ENCODE measurements at places on chromosomes 13 and 19.

DNA sequence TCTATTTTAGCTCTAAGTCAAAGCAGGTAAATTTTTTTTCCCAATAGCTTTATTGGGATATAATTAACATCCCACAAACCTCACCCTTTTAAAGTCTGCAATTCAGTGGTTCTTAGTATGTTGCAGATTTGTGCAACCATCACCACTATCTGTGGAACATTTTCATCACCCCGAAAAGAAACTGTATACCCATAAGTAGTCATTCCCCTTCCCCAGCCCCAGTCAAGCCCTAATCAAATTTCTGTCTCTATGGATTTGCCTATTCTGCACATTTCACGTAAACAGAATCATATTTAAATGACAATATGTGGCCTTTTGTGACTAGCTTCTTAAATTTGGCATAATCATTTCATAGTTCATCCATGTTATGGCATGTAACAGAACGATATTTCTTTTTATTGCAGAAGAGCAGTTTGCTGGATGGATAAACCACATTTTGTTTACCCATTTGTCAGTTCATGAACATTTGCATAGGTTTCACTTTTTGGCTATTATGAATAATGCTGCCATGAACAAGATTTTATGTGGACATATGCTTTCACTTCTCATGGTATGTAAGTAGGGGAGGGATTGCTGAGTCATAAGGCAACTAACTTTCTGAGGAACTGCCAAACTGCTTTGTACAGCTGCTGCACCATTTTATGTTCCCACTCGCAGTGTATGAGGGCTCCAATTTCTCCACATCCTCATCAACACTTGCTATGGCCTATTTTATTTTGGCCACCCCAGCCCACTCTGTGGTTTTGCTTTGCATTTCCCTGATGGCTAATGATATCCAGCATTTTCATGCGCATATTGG, 10.9 kb downstream of the SLC46A3 start:
- peak; percentile 51 for DNase-seq

DNA sequence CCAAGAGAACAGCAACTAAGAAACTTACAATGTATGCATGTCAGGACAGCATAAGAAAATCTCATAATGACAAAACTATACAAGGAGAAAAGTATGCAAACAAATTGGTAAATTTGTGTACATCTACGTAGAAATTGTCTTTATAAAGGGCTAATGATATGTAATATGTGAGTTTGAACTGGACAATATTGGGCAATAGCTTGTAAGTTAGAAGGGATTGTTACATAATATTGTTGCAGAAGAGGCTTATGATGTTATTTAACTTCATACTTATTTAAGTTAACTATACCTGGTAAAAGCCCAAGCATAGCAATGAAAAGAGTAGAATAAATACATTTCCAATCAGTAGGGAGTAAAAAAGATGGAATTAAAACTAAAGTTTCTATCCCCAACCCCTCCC, 134.0 kb downstream of the MAB21L1 start:
- DNase-seq = no peak

- DNase-seq = no peak
Measured at GRCh38 chr13:36536546-36536945, 104.3 kb downstream of the CCNA1 start.

DNA sequence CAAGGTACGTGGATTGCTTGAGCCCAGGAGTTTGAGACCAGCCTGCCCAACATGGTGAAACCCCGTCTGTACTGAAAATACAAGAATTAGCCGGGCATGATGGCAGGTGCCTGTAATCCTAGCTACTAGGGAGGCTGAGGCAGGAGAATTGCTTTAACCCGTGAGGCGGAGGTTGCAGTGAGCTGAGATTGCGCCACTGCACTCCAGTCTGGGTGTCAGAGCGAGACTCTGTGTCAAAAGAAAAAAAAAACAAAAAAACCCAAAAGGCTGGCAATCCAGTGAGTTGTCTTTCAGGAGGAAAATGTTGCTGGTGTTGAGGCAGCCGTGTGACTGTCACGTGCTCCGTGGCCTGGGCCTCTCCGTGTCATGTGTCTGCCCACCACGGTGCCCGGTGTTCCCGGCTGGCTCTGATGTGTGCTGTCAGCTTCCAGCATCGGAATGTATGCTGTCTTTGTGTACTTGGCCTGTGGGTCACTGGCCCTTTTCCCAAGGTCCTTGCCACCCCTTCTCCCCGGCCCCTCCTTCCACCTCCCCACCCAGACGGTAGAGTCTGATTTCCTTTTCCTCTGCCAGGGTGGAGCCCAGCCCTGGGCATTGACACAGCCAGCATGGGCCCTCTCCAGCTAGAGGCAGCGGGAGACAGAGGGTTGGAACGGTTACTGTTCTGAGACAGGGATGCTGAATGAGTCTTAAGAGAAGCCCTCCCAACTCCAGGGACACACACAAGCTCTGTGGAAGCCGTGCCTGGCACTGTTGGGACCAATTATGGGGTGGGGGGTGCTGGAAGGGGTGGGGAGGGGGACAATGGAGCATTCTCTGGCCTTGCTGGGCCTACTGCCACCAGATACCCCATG, 7.2 kb upstream of the TUBB4A start:
- no peak for DNase-seq

DNA sequence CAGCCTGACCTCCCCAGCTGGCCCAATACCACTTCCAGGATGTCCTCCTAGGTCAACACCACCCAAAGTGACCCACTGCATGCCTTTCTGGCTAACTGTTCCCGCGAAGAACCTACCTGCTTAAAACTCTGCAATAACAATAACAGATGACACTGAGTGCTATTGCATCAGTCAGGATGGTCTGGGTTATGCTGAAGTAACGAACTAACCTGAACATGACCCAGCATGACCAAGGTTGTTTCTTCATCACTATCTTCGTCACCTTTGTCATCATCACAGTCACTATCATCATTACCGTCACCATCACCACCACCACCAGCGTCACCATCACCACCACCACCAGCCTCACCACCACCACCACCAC, 10.6 kb upstream of the FXYD3 start:
- no peak for DNase-seq

GRCh38 chr13:108895220-108895704, 265.9 kb downstream of the MYO16 start:
- DNase-seq = no peak

Measured in stromal cell of bone marrow (primary cell).